ENCODE measurements at places on chromosomes 4 and X.

GRCh38 chr4:144645102-144645630, 790 bp upstream of the HHIP start:
- DNase-seq: no peak

DNA sequence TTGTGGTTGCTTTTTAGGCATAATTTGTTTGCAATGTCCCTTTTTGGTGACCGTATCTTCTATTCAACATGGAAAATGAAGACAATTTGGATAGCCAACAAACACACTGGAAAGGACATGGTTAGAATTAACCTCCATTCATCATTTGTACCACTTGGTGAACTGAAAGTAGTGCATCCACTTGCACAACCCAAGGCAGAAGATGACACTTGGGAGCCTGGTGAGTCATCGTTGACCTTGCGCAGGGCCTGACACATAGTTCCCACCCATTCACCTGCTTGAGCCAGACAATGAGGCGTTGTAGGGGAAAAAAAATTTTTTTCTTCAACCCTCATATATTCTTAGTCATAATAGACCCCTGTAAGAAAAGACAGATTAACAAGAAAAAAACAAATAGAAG, 32.4 kb downstream of the EGF start:
- DNase-seq: no peak

DNA sequence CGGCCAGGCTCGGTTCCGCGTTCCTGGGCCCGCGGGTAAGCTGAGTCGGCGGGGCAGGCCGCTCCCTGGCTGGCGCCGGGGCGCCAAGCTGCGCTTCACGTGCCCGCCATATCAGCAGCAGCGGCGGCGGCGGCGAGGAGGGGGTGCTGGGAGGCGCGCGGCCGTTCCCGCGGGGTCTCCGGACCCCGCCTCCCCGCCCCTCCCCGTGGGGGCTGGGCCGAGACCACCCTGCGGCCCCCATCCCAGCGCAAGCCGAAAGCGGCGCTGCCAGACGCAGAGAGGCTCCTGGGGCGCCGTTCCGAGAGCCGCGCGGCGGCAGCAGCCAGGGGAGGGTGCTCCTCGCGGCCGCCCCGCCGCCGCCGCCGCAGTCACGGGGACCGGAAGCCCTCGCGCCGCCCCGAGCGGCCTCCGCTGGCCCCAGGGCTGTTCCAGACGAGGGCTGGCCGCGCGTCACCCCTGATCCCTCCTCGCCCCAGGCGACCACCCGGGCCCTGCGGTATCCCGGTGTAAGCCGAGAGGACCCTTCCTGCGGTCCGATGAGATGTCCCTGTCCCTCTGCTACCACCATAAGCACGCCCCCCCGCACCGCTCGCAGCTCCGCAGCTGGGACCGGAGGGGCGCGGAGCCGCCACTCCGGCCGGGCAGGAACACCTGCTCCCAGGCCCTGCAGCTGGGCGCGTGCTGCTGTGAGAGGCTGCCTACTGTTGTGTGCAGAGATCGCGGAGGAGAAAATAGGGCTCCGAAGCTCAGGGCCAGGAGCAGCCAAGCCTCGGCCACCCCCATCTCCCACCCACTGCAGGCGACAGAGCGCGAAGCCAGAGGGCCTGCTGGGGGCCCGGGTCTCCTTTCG, 7.5 kb upstream of the BCOR start:
- no peak for DNase-seq

DNA sequence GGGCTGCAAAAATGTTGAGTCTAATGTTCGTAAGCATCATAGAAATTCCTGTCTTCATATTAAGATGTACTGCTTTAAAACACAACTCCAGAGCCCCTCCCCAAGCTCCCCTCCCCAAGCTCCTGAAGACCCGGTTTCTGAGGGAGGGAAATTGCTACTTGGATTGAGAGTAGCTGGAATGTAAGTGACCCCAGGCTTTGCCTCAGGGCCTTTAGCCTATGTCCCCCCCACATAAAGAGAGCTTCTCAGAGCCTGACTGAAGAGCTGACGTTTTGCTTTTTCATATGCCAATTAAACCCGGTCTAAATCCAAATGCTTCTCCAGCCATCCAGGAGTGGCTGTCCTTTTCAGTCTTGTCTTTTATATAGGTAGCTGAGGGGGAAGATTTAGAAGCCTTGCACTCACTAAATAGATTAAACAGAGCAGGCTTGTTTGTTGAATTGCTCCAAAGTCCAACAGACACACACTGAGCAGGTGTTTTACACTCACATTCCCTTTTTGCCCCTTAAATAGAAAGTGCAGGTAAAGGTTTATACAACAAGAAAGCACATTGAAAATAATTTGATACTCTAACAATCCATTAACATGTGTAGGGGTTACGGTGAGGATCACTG, 19.6 kb downstream of the ARX start:
- DNase-seq: no peak
